ENCODE measurements at places on chromosomes 2 and 18.

DNA sequence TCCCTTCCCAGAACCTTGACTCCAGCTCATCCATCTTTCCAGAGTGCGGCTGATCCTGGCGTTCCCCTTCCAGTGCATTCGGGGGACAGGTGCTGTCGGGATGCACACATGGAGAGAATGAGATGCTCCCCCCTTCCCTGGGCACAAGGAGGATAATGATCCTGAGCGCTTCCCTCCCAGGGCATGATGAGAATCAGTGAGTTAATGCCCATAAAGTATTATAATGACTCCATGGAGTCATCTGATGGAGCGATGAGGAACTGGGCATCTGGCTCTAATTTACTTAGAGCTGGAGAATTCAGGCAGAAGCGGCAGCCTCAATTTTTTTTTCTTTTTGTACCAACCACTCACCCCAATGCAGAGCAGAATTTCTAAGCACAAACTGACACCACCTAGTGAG, 79.6 kb upstream of the SKOR2 start:
- DNase-seq: no peak

GRCh38 chr18:47595831-47596501, 334.5 kb downstream of the SMAD2 start:
- DNase-seq: no peak

DNA sequence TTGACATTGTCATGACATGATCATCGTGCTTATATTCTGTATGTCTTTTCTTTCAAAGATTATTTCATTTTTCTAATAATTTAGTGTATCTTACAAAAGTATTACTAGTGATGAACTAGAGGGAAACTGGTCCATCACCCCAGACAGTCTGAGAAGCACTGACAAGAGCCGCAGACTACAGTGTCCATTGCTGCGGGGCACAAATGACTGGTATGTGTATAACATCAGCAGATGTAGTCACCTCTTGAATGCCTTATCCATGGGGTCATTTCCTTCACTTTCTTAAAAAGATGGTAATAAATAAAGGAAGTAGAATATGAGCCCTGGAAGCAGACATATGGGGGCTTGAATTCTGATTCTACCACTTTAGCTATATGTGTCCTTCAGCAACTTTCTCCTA, 29.6 kb downstream of the NEMP2 start:
- no peak for DNase-seq

DNA sequence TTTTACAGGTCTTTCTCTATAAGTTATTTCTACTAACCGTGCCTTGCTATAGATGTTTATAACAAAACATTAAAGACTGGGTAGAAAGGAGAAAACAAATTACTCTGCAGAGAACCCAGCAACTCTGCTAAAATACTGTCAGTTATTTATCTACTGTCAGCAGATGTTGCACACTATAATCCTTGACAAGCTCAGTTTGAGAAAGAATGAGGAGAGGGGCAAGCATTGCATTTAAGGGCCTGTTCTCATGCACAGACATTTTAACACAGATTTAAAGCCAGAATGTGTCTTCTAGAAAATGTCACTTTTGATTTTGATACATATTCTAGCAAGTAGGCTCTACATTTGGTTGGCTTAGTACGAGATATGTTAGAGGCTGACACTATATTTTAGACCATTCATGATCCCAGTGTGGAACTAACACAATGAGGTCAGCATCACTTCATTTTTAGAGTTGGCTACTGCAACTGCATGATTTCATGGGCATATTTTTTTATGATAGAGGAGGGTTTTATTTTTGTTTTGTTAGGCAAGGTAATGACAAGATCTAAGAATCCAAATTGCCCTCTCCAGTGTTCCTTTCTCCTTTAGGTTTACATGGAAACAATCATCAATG, 516.4 kb downstream of the ZEB2 start:
- DNase-seq: no peak

DNA sequence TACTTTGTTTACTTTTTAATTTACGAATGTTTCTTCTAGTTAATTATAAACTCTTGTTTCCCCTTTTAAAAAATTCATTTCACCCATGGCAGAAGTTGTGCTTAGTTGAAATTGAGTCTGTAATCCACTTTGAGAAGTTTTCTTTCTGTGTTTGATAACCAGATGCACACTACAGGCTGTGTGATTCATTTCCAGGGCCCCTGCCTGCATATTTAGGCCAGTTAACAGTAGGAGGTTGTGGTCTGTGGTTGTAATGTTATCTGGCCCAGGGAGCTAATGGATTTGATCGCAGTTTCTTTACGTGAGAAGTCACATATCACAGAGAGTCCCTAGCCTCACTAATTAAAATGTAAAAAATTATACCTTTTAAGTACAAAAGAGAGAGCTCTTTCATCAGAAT, 3.3 kb downstream of the CDH7 start:
- no peak for DNase-seq

- no peak for DNase-seq
These were observed 268.6 kb upstream of the GULP1 start for GRCh38 chr2:188023035-188023434.

- no peak for DNase-seq
These were observed 159.6 kb upstream of the SETBP1 start for GRCh38 chr18:44520981-44521667.

DNA sequence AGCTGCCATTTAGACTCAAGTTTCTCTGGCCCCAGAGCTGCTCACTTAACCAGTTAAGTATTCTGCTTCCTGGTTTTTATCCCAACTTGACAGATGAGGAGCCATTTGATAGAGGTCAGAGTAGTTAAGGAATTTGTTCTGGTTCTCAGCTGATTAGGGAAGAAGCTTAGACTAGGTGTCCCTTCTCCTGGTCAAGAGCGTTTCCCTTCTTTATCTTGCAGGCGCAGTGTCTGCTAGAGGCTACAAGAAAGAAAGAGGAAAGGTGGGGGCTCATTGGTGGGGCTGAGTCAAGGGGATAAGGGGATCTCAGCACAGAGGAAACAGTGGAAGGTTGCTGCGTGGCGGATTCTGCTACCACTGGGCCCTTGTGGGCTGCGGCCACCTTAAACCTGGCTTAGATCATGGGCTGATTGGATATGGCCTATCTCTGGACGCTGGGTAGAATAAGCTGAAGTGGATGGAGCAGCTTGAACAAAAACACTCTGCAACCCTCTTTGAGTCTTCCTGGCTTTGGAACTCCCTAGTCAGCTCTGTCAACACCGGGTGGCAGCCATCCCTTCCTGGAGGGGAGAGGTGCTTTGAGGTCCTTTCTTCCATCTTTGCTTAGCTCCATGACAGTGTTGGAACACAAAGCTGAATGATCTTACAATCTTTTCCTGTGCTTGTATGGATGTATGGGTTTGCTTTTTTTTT, 70.8 kb downstream of the QPCT start:
- DNase-seq: no peak

GRCh38 chr2:206869824-206870495, 69.4 kb upstream of the CPO start:
- DNase-seq: no peak

GRCh38 chr2:45874344-45874743, 222.9 kb downstream of the PRKCE start:
- DNase-seq: no peak

GRCh38 chr18:80107426-80107825, 1.6 kb upstream of the ADNP2 start:
- DNase-seq: no peak

DNA sequence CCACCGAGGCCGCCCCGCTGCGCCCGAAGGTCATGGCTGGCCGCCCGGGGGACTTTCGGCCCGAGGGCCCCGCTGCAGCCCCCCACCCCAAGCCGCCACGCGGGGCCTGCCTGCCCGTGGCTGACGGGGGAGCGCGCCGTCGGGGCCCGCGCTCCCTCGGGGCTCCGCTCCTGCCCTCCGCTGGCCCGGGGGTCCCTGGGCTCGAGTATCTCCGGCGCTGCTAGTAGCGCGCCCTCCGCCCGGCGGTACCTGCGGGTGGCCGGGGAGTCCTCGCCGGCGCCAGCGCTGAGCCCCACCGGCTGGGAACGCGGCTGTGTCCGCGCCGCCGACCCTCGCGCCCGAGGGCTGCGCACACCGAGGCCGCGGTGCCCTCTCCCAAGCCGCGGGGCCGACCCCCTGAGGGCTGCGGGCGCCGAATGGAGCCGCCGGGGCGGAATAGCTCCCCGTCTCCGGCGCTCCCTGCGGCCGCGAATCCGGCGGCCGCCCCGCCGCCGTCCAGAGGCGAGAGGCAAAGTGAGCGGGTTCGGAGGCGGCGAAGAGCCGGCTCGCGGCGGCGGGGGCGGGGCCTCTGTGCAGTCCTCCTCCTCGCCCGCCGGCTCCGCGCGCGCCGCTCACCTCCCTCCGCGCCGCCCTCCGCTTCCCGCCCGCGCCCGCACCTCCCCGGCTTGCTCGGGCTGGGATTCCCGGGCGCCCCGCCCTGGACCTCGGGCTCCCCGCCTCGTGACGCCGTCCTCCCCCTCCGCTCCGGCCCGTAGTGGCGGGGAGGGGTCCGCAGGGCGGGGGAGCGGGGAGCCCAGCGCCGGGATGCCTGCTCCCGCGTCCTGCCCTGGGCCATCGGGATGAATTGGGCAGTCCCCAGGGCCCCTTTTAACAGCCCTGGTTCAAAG, at the start of gene KCNG3:
Gene KCNG3 (minus strand): TSS at position 515 of the 887 bp plus-strand sequence. CDS start 481 bp downstream, at position 34.
- DNase-seq: peak; percentile 57

DNA sequence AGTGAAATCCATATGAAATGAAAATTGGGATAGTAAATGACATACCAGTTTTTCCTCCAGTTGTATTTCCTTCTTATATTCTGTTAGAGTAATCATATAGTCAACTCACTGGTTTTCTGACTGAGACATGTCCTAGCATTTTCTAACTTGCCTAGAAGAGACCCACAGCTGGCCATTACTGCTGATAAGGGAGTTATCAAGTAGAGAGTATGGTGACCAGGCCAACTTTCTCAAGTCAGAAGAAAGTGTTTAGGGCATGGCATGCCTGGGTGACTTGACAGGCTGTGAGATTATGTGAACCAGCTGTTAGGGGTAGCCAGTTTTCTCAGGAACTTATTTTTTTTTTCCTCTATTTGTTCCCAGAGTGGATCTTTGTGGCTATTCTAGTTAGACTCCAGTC, 81.2 kb downstream of the GPD2 start:
- DNase-seq: no peak

GRCh38 chr2:68915393-68915792, 37.3 kb downstream of the GKN2 start:
- no peak for DNase-seq

- no peak for DNase-seq
These were observed 51.3 kb upstream of the RND3 start for GRCh38 chr2:150538651-150539201.

GRCh38 chr2:219106251-219106650, 45.5 kb upstream of the IHH start:
- no peak for DNase-seq

- DNase-seq: no peak
These were observed 30.1 kb upstream of the PNO1 start for GRCh38 chr2:68127358-68128242.

DNA sequence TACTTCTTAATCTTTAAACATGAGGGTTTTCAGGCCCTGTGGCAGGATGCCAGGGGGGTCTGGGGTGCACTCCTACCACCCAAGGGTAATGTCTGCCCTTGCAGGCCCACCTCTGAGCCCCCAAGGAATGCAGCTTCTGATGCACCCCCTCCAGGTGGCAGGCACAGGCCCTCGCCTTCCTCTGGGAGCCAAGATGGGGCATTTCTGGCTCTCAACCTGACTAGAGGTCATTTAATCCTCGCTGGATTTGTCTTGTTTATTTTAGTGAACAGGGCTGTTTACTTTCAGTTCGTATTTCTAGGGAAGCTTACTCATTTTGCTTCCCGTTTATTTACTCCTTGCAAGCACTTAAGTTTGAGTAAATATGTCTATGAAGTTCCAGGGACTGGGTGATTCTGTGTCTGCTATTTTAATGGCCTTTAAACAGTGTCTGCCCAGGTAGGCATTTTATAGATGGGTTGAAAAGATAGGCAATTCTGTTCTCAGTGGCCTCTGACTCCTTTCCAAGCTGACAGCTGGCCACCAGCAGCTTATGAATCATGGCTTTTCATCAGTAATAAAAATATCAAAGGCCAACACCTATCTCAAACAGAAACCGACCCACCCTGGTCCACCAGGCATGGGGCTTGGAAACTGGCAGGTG, 11.1 kb upstream of the DNPEP start:
- no peak for DNase-seq

DNA sequence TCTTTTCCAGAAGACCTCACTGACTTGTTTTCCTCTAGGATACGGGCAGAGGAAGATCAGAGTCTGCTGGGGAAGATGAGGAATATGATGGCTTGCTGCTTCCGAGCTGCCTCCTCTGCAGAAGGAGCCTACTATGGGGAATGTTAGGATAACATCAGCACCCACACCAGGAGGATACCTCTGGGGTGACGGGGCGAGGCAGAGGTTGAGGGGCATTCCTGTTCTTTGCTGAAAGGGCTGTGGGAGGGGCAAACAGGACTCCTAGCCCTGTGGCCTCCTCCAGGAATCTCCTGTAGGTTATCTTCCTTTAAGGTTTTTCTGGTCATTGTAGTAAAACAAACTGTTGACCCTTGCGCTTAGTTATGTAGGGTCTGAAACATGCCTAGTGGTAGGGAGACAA, 102.5 kb downstream of the CRIM1 start:
- no peak for DNase-seq

DNA sequence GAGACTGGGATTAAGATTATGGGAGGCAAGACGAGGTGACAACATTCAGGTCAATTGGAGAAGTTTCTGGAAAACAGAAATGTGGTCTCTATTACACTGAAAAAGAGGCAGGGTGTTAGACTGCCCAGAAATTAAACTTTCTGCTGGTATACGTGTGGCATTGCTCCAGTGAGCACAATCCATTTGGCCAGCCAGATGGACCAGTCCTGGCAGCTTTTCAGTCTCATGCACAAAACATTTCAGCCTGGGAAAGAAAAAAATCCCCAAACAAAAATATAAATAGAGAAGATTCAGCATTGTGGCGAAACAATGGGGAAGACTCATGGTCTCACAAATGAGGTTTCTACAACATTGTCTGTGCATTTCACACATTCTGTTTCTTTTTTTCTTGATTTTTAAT, 113.9 kb downstream of the HNMT start:
- no peak for DNase-seq

DNA sequence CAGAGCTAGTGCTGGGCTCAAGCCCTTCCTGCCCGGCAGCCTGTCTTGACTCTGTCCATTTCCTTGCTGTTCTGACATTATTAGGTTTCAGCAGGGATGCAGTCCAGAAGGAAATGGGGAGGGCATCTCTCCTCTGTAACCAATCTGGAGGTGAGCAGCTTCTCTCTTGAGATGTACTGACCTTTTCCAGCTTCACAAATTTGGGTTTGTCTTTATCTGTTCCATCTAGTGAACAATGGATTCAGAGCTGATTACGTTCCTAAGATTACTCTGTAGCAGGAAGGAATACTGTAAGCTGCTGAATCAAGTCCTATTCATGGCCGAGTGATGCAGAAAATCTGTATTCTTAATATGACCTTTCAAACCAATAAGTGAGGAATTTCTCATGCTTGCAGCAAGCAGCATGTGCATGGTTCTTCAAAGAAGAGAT, 11.0 kb downstream of the PLA2R1 start:
- DNase-seq: no peak

DNA sequence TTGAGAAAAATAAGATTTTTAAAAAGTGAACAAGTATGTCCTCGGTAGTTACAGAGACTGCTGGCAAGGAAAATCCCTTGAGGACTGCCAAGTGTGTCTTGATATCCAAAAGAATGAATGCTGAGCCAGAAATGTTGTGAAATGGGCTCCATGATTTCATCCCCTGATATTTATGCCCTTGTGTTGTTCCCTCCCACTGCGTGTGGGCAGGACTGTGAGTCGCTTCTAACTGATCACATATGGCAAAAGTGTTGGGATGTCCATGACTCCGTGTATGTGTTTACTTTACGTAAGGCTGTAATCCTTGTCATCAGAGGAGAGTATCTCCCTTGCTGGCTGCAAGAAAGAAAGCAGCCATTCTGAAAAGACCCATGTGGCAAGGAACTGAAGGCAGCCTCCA, 285.1 kb downstream of the SS18 start:
- DNase-seq: no peak

All from stimulated activated CD8-positive, alpha-beta memory T cell treated with anti-CD3 and anti-CD28 coated beads, Interleukin-15, amount 100 ng/mL, for 4 hours (primary cell).